Endodermal cell (in vitro differentiated cells): ENCODE measurements at places on chromosomes 5 and 9. TPM values are rescaled to one million over a fixed set of nuclear protein-coding genes. Genes with fewer than 3 reads are reported as not detected.

Gene FRRS1L
- 1.8 to 3.8 TPM (median 3.0 TPM) in 3 replicates for total RNA-seq

Gene LHX6
- total RNA-seq: 0.37 and 1.0 TPM in 2 replicates

Gene STC2
- 4.6 to 116 TPM (median 7.2 TPM) in 3 replicates for total RNA-seq

Gene KYAT1
- total RNA-seq: 19.5 to 25.3 TPM (median 24.9 TPM) in 3 replicates

GRCh38 chr9:123821619-123822018 lies 108.3 kb downstream of the DENND1A start:
- no peak for DNase-seq

DNA sequence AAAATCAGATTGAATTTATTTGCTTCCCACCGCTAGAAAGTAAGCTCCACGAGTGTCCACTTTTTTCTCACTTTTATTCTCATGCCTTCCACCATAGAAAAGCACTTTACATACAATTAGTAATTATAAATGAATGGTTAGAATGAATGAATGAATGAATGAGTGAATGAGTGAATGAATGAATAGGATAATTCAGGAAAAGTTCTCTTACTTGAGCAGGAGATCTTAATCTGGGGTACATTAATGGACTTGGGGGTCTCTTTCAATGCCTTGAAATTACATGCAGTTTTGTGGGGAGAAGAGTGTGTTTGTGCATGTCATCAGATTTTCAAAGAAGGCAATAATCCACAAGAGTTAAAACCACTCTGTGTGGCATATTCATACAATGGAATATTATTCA lies 229.9 kb upstream of the NR4A3 start:
- no peak for DNase-seq

GRCh38 chr9:89410022-89410421 lies 87.9 kb downstream of the SEMA4D start:
- no peak for DNase-seq

GRCh38 chr5:79062436-79062835 lies 7.0 kb downstream of the DMGDH start:
- DNase-seq: no peak

DNA sequence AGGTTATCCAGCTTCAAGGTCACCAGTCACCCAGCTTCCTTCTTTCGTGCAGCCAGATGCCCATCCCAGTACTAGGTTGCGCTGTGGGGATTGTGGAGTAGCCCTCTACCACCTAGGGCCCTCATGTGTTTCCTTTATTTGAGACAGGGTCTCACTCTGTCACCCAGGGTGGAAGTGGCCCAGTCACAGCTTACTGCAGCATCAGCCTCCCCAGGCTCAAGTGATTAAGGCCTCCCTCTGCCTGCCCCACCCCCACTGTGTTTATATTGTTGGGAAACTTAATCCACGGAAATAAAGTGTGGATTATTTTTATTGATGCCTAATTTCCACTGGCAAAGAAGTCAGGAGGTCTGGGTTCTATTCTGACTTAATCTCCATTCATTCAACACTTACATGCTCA lies 4.3 kb downstream of the IL17B start:
- no peak for DNase-seq
